Natural killer cell (primary cell): ENCODE measurements at places on chromosomes 7 and 10. TPM values are rescaled to one million over a fixed set of nuclear protein-coding genes. Genes with fewer than 3 reads are reported as not detected.

Gene ASB4
- total RNA-seq = not detected

- no peak for DNase-seq
These were observed 19.4 kb downstream of the LDB3 start for GRCh38 chr10:86687750-86688149.

- no peak for DNase-seq
These were observed 4.9 kb downstream of the PCOLCE start for GRCh38 chr7:100607111-100607510.

- DNase-seq = no peak
These were observed 19.0 kb downstream of the NUDCD3 start for GRCh38 chr7:44471436-44471835.

DNA sequence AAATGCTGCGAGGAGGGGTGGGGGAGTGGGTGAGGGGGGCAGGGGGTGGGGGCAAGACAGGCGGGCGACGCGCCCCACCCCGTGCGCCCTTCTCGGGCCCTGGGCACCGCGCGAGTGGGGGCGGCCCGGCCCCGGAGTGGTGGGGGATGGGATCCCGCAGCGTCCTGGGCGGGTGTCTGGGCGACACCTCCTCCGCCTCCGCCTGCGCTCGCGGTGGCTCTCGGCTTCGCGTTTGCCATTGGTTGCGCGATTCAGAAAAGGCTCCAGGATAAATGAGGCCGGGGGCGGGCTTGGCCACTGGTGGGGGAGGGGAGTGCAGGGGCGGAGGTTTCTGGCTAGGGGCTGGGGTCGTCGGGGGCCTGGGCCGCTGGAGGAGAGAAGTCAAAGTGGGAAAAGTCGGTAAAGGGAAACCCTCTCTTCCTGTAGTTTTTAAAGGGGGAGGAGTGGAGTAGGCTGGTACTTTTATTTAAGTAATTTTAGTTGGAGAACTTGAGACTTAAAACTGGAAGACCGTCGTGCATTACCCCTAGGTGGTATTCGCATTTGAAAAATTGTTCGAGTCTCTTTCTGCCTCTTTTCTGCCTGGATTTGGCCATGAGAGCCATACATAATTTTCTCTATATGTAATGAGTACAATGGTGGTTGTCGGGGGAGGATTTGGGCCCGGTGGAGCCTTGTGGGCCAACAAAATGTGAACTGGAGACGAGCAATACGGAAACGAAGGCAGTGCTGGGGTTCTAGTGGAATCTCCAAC lies 992 bp upstream of the IGF2BP3 start:
- peak; percentile 57 for DNase-seq

DNA sequence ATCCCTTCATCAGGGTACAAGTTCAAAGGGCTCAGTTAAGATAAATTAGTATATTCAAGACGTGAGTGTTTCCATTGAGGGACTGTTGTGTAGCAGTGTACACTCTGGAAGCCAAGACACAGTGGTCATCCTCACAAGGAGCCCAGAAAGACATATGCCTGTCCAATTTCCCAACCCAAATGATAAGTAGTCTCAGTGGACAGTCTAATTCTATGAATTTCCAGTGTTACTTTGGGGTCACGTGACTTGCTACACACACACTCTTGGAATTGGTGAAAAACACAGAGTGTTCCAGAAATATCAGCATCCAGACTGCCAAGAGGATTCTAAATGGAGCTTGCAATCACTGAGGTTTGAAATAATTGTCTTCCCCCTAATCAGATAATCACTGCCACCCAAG lies 365.1 kb downstream of the WDR11 start:
- no peak for DNase-seq

Gene NEUROG3
- not detected for total RNA-seq

DNA sequence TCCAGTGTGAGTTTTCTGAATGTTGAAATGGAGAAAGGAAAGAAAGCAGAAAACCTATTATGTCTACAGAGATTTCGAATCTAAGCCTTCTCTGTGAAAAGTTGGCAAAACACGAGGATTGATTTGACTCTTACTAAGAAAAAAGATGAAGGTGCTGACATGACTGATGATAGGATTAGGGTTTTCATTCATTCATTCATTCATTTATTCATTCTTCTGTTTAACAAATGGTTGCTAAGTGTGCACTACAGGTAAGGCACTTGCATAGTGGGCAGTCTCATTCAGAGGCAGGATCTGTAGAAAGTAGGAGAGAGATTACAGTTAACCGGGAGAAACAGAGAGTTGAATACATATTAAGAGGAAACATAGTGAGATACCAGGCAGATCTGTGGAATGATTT lies 137.1 kb downstream of the ZNF365 start:
- no peak for DNase-seq

GRCh38 chr7:101435461-101436220 lies 73.0 kb downstream of the COL26A1 start:
- no peak for DNase-seq

DNA sequence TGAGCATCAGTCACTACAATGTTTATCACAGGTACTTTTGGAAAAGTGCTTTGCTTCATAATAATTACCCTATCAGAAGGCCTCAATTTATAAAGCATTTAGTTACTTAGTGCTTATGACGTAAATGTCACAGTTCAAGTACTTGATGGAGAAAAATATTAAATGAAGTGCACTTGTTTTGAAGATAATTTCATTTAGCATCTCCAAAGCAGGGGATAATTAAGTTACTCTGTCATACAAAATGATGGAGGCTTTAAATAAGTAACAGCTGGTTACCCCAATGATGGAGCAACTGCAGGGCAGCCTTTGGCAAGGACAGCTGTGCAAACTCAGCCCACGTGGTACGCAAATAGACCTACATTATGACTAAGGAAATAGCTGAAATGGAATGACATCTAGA lies 768.8 kb downstream of the GRM8 start:
- no peak for DNase-seq

- DNase-seq = no peak
These were observed 128.5 kb downstream of the WDR11 start for GRCh38 chr10:120979435-120980278.

DNA sequence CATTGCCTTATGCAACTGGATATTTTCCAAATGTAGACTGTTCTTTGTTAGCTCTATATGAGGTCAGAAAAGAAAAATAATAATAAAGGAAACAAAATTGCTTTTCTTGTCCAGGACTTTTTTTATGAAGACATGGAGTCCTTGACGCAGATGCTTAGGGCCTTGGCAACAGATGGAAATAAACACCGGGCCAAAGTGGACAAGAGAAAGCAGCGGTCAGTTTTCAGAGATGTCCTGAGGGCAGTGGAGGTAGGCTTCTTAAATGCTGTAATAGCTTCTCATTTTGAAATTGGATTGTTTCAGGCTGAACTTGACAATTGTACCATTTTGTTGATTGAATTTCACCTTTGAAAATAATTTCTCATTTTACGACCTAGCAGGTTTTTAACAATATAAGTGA lies 12.9 kb upstream of the LSMEM1 start:
- no peak for DNase-seq

Gene FHIP2A
- total RNA-seq = 36.0 TPM

DNA sequence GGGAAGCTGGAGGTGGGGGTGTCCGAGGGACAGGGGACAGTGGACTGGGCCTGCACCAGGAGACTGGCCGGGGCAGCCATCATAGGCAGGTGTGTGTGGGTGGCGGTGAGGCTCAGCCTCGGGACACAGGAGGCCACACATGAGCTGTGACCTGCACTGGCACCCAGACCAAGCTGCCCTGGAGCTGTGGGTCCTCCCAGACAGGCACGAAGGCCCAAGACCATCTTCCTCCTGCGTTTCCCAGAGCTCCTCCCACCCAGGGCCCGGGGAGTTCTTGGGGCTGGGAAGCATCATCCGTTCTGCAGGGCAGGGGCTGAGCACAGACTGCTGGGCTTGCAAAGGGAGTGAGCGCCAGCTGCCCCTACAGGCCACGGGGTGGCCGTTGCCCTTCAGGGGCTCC lies 87.4 kb downstream of the PDGFA start:
- no peak for DNase-seq

GRCh38 chr7:27101171-27101956 lies 1.1 kb downstream of the HOXA2 start:
- DNase-seq = no peak

DNA sequence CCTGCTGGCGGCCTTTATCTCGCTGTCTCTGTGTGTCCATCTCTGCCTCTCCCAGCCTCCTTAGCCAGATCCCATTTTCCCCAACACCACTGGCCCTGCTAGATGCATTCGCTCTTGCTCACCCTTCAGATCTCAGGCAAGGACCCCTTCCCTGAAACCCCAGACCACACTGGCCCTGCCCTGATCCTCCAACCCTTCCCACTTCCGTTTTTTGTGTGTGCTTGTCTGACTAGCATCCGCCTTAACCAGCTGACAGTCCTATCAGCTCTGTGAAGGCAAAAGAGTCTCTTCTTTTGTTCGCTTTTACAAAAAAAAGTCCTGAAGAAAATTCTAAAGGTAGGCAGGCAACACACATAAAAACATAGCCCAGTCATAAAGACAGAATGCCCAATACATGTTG lies 28.7 kb downstream of the CHST15 start:
- no peak for DNase-seq

DNA sequence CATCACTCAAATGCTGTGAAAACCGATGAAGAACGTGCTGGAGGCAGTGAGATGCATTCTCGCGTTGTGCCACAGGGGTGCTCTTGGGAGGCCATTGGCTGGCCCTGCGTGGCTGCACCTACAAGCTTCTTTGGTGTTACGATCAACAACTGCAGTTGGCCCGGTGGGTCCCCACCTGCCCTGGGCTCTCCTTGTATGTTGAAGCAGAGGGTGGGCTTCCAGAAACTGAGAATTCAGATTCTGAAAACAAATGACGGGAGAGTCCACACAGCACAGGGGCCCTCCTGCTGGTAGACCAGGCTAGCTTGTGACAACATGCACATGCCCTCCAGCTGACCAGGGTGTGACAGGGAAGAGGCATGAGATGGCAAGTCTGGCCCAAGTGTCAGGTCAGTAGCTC lies 23.7 kb upstream of the DDC start:
- DNase-seq = no peak

Gene NKX2-3
- not detected for total RNA-seq

Gene PCLO
- not detected for total RNA-seq

Gene CTTNBP2
- total RNA-seq = not detected

- peak; percentile 39 for DNase-seq
These were observed 38.0 kb downstream of the INPP5A start for GRCh38 chr10:132575320-132576201.
